ENCODE measurements at places on chromosomes 7 and 10.

GRCh38 chr7:111749625-111750024, 187.3 kb upstream of the IMMP2L start:
- H3K4me1 ChIP-seq, result no peaks in the 10 kb centered on the region
- H3K27ac ChIP-seq, result no peak overlapping the region
- DNase-seq, result no peak
- no peak overlapping the region for H3K4me3 ChIP-seq
- H3K27me3 ChIP-seq, result no peaks in the 10 kb centered on the region

GRCh38 chr10:131119626-131120355, 191.7 kb downstream of the TCERG1L start:
- no peak overlapping the region for H3K4me3 ChIP-seq
- H3K4me1 ChIP-seq, result no peaks in the 10 kb centered on the region
- H3K27me3 ChIP-seq, result no peaks in the 10 kb centered on the region
- no peak for DNase-seq
- H3K36me3 ChIP-seq, result no peaks in the 10 kb centered on the region

DNA sequence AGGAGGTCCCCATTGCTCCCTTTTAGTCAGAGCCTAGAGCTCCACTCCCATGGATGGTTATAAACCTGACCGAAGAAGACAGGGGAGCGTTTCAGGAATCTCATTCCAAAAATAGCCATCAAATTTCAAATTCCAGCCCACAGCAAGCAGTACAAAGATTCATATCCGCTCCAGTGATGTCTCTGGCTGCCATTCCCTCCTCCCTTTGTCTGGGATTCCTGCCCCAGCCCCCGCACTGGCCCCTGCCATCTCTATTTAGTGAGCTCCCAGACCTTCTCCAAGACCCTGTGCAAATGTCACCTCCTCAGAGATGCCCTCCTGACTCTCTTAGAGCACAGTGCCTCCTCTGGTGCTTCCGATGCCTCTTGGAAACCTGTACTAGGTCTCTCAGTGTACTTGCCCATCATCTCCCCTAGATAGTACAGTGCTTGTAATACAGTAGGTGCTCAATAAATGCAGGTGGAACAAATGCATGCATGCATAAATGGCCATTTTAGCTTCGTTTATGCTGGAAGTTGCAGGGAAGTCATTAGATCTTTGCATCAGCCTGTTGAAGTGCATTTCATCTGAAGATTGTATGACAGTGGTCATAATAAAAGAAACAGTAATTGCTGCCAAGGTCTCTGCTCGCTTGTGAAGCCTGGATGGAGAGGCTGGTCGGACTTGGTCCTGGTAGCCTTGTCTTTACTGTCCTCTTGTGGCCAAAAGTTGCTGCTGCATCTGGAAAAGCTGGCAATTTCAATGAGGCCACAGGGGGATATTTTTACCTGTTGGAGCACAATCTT, 32.0 kb upstream of the HABP2 start:
- H3K27ac ChIP-seq, result no peak overlapping the region
- no peak overlapping the region for H3K4me3 ChIP-seq
- no peaks in the 10 kb centered on the region for H3K36me3 ChIP-seq
- H3K4me1 ChIP-seq, result no peaks in the 10 kb centered on the region
- no peak for DNase-seq

DNA sequence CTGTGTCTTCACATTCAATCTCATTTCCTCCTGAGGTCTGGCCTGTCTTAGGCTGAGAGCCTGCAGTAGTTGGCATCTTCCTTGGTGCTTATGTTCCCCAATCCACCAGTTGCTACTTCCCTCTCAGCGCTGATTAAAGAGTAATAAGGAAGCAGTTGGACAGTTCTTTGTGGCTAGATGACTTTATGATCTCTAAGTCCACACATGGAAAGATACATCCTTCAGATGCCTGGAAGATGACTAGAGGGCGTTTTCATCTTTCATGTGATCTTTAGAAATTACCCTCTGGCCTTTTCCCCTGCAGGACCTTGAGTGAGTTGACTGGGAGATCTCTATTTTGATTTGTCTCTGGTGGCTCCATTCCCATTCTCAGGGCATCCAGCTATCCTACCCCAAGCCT, 204.5 kb downstream of the GRM3 start:
- DNase-seq, result no peak
- no peak overlapping the region for H3K27ac ChIP-seq
- H3K27me3 ChIP-seq, result no peaks in the 10 kb centered on the region
- no peaks in the 10 kb centered on the region for H3K36me3 ChIP-seq
- H3K4me1 ChIP-seq, result no peaks in the 10 kb centered on the region

GRCh38 chr10:75400771-75401568, 594 bp downstream of the ZNF503 start:
- DNase-seq, result no peak
- peaks cover 66% of the 10 kb centered on the region for H3K27me3 ChIP-seq
- H3K4me1 ChIP-seq, result peaks cover 31% of the 10 kb centered on the region
- no peak overlapping the region for H3K27ac ChIP-seq
- no peaks in the 10 kb centered on the region for H3K36me3 ChIP-seq

- no peaks in the 10 kb centered on the region for H3K27me3 ChIP-seq
- no peak overlapping the region for H3K4me3 ChIP-seq
- DNase-seq, result no peak
- no peak overlapping the region for H3K27ac ChIP-seq
Measured at GRCh38 chr10:33510206-33510605, 175.7 kb upstream of the NRP1 start.

- H3K27me3 ChIP-seq, result peaks cover 75% of the 10 kb centered on the region
- H3K27ac ChIP-seq, result no peak overlapping the region
- H3K4me1 ChIP-seq, result peaks cover 37% of the 10 kb centered on the region
- no peak overlapping the region for H3K4me3 ChIP-seq
Measured at GRCh38 chr7:27196287-27196767, 3.6 kb downstream of the HOXA13 start.

GRCh38 chr10:13730956-13731355, 144.2 kb downstream of the PRPF18 start:
- no peak for DNase-seq
- no peak overlapping the region for H3K27ac ChIP-seq
- H3K27me3 ChIP-seq, result no peaks in the 10 kb centered on the region
- H3K36me3 ChIP-seq, result no peaks in the 10 kb centered on the region
- no peak overlapping the region for H3K4me3 ChIP-seq
- H3K4me1 ChIP-seq, result no peaks in the 10 kb centered on the region

- no peaks in the 10 kb centered on the region for H3K27me3 ChIP-seq
- H3K27ac ChIP-seq, result no peak overlapping the region
- DNase-seq, result no peak
- H3K4me1 ChIP-seq, result no peaks in the 10 kb centered on the region
- no peak overlapping the region for H3K4me3 ChIP-seq
- no peaks in the 10 kb centered on the region for H3K36me3 ChIP-seq
Measured at GRCh38 chr7:34759477-34760125, 101.6 kb downstream of the NPSR1 start.

DNA sequence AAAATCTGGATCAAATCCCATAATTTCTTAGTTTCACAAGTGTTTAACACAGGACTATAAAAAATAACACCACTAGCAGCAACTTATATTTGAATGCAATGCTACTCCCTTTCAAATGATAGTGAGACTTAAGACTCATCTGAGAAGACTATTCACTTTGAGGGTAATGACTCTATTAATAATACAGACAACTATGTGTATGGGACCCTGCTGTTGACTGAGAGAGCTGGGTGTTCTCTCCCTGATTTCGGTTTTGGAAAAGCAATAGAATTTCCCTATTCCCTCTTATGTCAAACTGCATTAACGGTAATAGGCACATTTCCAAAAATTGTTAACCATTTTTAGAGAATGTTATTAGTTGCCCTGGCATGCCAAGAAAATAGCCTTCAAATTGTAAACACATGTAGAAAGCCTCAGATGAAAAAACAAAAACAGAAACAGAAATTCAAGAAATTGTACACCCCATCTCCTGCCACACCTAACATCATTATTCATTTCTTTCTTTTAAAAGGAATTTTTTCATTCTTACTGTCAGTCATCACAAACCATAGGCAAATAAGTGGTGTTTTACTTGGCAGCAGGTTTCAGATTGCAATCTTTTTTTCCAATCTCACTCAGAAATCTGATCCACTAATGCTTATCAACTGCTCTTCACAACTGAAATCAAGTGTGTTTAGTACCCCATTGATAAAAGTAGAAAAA, 153.7 kb downstream of the TFPI2 start:
- no peak overlapping the region for H3K4me3 ChIP-seq
- no peaks in the 10 kb centered on the region for H3K36me3 ChIP-seq
- H3K4me1 ChIP-seq, result no peaks in the 10 kb centered on the region
- no peaks in the 10 kb centered on the region for H3K27me3 ChIP-seq
- DNase-seq, result no peak

DNA sequence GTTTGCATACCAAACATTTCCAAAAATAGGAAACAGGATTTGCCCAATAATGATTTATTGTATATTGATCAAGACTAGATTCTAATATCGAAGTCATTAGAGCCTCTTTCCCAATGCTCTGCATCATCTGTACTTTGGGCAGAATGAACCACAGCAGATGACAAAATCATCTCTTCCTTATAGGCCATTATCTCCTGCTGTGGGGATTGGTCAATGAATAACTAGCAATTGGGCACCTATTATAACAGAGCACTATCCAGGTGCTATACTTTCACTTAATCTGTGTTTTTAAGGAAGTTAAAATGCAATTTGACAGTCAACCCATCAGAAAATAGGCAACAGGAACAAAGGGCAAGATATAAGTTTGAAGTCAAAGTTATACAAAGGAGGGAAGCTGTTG, 290.3 kb downstream of the AHR start:
- no peak overlapping the region for H3K27ac ChIP-seq
- no peaks in the 10 kb centered on the region for H3K4me1 ChIP-seq
- H3K4me3 ChIP-seq, result no peak overlapping the region

DNA sequence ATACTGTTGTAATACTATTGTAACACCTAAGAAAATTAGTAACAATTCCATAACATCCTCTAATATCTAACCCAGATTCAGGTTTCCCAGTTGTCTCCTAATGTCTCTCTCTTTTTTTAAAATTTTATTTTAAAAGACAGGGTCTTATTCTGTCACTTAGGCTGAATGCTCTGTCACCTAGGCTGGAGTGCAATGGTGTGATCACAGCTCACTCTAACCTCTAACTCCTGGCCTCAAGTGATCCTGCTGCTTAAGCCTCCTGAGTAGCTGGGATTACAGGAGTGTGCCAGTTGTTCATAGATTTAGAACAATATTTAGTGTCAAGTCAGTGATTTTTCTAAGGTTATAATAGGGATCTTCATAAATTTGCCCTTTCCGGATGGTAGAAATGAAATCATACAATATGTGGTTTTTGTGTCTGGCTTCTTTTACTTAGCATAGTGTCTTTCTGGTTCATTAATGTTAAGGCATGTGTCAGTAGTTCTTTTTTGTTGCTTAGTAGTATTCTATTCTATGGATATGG, 14.7 kb downstream of the RALA start:
- H3K36me3 ChIP-seq, result no peaks in the 10 kb centered on the region
- DNase-seq, result no peak
- H3K27ac ChIP-seq, result no peak overlapping the region
- H3K4me1 ChIP-seq, result peaks cover 15% of the 10 kb centered on the region

DNA sequence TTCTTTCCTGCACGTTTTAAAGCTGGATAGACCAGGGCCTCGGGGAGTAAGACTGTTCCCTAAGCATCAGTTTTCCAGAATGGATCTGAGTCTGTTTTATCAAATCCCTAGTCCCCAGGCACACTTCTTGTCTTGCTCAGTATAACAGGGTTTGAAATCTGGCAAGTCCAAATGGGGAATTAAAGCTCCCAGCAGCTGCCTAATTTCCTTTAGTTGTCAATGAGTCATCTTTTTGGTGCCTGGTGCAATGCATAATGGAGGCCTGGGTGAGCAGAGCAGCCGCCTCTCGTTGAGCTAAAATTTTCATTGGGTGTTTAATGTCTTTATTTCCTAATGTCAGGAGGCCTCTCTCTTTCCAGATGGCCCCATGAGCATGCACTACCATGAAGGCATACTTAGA, 87.9 kb downstream of the STRA8 start:
- H3K27me3 ChIP-seq, result no peaks in the 10 kb centered on the region
- no peak overlapping the region for H3K4me3 ChIP-seq
- H3K4me1 ChIP-seq, result no peaks in the 10 kb centered on the region
- DNase-seq, result no peak

DNA sequence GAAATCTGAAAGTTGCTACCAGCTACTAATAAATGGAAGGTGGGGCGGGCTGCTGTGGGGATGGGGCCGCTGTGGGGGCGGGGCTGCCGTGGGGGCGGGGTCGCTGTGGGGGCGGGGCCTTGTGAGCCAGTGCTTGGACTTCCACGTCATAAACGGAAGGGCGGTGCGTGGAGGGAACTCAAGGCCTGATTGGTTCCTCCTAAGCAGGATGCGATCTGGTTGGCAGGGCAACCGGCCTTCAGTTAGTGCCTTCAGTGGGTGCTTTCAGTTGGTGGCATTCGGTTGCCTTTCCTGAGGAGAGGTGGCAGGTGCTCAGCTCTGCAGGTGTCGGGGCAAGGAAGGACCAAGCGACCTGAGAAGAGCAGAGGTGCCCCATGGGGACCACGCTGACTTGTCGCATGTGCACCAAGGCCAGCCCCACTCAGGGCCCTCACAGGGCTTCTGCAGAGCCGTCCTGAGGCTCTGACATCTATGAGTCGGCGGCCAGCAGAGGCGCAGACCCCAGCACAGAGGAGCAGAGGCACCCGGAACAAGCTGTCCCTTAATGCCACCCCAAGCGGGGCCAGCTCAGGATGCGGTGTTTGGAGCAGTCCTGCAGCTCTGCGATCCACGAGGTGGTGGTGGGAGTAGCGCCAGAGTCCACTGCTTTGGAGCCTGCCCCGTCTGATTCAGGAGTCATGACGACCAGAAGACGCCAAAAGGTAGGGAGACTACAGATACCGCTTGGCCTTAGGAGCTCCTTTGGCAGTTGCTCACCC, 54.4 kb upstream of the PDSS1 start:
- H3K27ac ChIP-seq, result no peak overlapping the region
- H3K27me3 ChIP-seq, result no peaks in the 10 kb centered on the region
- no peak for DNase-seq

DNA sequence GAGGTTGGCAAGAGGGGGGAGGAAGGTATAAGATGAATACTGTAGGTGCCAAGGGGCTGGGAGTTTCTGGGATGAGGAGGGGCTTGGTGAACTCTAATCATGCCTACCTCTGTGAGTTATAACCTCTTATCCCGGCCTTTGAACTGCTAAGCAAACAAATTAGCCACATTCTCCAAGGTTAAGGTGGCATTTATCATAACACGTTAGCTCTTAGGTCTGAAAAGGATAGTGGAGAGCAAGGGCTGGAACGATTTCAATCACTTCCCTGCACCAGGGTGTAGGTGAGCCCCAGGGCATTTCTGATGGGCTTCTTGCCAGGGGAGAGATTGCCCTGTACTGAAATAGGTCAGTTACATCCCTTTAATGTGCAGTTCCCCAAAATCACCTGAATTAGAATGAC, 28.6 kb upstream of the DMBT1 start:
- H3K27me3 ChIP-seq, result no peaks in the 10 kb centered on the region
- no peaks in the 10 kb centered on the region for H3K4me1 ChIP-seq
- no peak overlapping the region for H3K27ac ChIP-seq
- DNase-seq, result no peak
- H3K4me3 ChIP-seq, result no peak overlapping the region
- H3K36me3 ChIP-seq, result no peaks in the 10 kb centered on the region

GRCh38 chr10:61064356-61064755, 120.4 kb upstream of the RHOBTB1 start:
- H3K36me3 ChIP-seq, result no peaks in the 10 kb centered on the region
- H3K4me1 ChIP-seq, result no peaks in the 10 kb centered on the region
- no peak for DNase-seq
- no peaks in the 10 kb centered on the region for H3K27me3 ChIP-seq

GRCh38 chr10:76543655-76544054, 1094.0 kb downstream of the KCNMA1 start:
- H3K27me3 ChIP-seq, result no peaks in the 10 kb centered on the region
- DNase-seq, result no peak
- H3K36me3 ChIP-seq, result no peaks in the 10 kb centered on the region
- no peaks in the 10 kb centered on the region for H3K4me1 ChIP-seq

- no peaks in the 10 kb centered on the region for H3K27me3 ChIP-seq
- no peak overlapping the region for H3K4me3 ChIP-seq
- DNase-seq, result no peak
Measured at GRCh38 chr10:72328045-72328828, 26.5 kb downstream of the DNAJB12 start.

Data from effector memory CD4-positive, alpha-beta T cell (primary cell).